ENCODE measurements at places on chromosomes 6 and 20.

DNA sequence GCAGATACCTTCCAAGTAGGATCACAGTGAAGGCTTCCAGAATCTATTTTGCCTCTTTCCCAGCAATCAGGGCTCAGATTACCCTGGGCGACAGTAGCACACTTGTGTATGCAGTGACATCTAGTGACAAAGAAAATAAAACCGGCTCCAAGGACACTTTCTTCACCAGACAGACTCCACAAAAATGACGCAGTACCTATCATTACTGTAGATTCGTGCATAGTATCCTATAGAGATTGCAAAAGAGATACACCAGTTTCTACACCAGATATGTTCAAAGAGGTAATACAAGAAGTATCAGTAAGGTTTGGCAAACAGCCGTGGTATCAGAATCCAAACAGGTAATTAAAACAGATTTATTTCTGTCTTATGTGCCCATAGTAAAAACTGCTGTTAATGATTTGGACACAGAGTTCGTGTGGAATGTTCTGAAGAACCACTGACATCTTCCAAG lies 600.4 kb upstream of the JAG1 start:
- DNase-seq: peak; percentile 83

GRCh38 chr20:1933465-1933870 lies 38.3 kb downstream of the SIRPA start:
- no peak for DNase-seq

DNA sequence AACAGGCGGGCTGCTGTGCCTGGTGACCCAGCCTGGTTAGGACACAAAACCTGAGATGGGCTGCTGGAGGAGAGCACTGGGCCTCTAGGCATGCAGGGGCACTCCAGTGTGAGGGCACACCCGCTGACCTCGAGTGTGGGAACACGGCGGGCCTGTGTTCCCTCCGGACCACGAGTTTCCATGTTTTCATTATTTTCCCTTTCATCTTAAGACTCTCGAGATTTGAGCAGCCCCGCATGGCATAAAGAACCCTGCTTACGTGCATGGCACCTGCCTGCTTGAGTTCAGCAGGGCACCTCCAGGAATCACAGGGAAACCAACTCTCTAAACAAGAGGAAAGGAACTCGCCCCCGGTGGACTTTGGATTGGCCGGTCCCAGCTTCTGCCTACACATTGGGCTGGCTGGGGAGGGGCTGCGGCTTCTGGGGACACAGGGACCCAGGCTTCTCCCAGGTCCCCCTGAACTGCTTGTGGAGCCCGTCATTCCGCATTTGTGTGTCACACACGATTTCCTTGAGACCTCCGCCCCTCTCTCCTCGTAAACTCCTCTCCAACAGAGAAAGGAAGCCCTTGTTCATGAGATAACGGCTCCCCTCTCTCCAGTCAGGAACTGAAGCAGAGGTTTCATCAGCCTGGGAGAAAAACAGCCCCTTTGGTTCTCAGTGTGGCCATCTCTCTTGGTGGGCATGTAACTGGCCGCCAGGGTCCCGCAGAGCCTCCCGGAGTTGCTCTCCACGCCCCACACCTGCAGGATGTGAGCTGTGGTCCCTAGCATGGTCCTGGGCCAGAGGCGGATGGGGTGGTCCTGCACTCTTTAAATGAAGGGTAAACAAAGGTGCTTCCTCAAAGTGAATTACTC lies 181.8 kb downstream of the TTLL2 start:
- no peak for DNase-seq

DNA sequence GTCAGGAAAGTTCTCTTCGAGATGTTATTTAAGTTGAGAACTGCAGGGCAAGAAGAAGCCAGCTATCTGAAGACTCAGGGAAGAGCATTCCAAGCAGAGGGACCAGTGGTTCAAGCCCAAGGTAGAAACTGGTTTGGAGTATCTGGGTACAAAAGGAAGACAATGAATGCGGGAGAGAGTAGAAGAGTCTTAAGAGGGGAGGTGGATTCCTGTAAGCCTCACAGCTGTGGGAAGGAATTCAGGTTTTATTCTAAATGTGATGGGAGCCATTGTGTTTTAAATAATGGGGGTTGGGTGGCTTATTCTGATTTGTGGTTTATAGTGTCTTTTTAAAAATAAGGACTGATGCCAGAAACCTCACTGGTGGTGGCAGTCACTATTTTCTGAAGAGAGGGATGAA lies 37.6 kb upstream of the TENT5A start:
- no peak for DNase-seq

- DNase-seq: no peak
Measured at GRCh38 chr20:23823111-23823510, 3.4 kb downstream of the CST2 start.

- peak; percentile 5 for DNase-seq
Measured at GRCh38 chr6:48061265-48061990, 49.6 kb downstream of the PTCHD4 start.

- DNase-seq: no peak
Measured at GRCh38 chr6:140372064-140372463, 997.6 kb upstream of the CITED2 start.

- peak; percentile 42 for DNase-seq
Measured at GRCh38 chr6:9783567-9783966, 631.3 kb downstream of the TFAP2A start.

DNA sequence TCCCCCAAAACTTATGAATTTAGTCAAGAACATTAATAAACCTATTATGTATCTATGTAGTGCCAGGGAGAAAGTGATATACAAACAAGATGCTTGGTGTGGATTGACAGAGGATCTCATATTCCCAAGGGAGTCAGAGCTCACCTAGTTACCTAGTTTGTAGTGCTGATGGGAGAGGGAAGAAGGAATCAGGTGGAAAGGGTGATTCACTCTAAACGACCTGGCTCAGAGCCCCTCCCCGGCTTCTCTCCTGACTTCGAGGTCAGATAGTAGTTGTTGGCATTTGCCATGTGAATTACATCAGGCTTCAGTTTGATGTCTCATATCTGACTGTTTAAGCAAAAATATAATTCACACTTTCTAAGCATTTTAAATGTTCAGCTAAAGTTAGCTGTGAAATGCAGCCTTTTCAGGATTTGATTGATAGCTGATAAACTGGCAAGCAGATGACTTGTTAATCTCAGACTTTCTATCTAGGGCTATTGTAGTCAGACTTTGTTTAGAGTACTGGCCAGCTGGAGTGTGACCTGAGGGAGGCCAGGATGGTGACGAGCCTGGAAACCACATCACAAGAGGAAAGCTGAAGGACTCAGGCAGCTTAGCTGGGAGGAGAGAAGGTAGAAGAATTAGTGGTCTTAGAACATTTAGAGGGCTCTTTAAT lies 123.7 kb downstream of the AKAP7 start:
- DNase-seq: peak; percentile 68

GRCh38 chr20:34946661-34947060 lies 8.9 kb downstream of the GSS start:
- DNase-seq: no peak

DNA sequence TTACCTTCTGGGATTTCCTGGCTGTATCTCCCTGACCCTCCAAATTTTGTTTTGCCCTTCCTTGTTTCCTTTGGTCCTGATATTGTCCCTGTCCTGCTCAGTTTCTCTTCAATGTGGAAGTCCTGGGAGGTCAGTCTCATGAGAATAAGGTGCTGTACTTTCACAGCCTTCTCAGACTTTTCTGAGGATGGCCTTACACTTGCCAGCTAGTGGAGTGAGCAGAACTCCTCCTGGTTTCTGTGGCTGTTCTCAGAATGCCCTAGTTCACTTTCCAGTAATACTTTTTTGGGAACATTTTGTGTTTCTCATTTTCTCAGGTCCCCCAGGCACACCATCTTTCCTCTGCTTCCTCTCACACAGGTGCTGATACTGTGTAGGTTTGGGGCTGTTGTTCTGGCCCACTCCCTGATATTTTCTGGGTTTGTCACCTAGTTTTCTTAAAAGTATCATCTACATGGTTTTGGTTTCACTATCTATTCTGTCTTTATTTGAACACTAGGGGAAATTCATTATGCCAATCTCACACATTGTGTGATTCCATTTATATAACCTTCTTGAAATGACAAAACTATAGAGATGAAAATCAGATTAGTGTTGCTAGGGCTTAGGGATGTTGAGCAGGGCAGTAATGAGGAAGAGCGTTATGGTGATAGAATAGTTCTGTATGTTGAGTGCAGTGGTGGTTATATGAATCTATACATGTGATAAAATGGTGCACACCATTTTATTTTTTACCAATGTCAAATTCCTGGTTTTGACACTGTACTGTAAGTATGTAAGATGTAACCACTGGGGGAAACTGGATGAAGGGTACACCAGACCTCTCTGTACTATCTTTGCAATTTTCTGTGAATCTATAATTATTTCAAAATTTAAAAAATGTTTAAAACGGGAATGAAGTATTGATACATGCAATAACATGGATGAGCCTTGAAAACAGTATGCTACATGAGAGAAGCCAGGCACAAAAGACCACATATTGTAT lies 27.2 kb upstream of the BRPF3 start:
- no peak for DNase-seq

DNA sequence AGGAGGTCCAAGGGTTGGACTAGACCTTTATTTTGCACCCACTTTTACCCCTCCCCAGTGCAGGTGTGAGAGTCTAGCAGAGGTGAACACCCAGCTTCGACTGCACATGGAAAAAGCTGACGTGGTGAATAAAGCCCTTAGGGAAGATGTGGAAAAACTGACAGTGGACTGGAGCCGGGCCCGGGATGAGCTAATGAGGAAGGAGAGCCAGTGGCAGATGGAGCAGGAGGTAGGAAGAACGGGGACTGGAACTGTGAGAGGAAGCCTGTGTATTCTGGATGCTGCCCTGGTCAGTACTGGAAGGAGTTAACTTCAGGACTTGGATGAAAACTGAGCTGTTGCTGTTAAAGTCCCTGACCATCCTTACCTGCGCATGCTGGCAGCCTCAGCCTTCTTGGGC lies 10.6 kb downstream of the CEP250 start:
- DNase-seq: no peak

DNA sequence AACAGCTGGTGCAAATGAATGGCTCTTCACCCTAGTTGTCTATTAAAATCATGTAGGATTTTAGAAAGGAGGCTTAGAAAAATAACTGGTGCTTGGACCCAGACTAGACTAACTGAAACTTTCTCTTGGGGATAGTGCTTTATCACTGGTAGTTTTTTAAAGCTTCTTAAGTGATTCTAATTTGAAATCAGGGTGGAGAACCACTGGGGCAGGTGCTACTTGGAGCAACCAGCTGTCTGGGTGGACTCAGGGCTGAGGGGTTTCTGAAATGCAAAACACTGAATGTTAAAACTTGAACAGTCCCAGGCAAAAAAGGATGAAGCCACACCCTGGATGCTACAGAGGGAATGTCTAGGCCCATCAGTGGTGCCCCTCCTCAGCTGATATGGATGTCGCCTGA lies 81.2 kb downstream of the PXDC1 start:
- DNase-seq: no peak

GRCh38 chr6:35195120-35195780 lies 18.5 kb upstream of the SCUBE3 start:
- no peak for DNase-seq

- no peak for DNase-seq
Measured at GRCh38 chr6:139577763-139578604, 203.5 kb upstream of the CITED2 start.

GRCh38 chr20:25250508-25250907 lies 2.6 kb downstream of the PYGB start:
- no peak for DNase-seq

GRCh38 chr6:149581349-149581748 lies 15.2 kb downstream of the GINM1 start:
- DNase-seq: no peak

GRCh38 chr20:47676912-47677634 lies 108.2 kb downstream of the SULF2 start:
- no peak for DNase-seq

GRCh38 chr6:126094411-126094810 lies 108.1 kb downstream of the TRMT11 start:
- DNase-seq: no peak

- no peak for DNase-seq
Measured at GRCh38 chr20:31711179-31712111, 11.2 kb downstream of the BCL2L1 start.

DNA sequence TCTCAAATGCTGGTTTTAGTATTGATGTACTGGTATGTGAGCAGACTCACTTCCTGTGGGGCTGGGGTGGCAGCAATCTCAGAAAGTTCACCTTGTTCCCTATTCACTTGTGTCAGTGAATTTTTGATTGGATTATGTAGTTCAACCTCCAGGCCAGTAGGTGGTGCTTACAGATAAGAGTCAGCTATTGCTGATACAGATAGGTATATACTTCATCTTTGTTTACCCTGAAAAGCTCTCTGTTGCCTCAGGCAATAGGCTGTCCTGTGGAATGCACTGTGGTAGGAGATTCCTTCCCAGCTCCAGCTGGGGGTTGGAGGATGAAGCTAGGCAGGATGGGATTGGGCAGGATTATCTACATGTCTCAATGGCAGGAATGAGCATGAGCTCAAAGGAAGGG lies 851.2 kb upstream of the EYS start:
- no peak for DNase-seq

Measured in lung microvascular endothelial cell (primary cell).